Activated naive CD4-positive, alpha-beta T cell (primary cell): ENCODE measurements at places on chromosomes 5 and 9.

DNA sequence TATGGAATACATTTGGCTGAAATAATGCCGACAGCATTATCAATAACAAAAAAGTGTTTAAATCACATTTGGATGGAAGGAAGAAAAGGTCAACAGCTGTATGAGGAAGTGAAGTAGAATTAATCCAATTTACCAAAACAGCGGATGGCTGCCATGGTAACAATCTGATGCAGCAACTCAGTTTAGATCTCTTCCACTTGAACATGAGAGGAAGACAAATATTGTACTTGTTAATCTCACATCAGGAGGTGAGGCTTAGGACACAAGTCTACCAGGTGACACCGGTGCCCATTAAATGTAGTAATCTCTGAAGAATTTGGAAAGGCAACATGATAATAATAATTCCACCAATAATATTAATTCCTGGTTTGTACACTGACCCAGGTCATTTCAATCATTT lies 2.4 kb downstream of the RASEF start:
- DNase-seq = no peak

DNA sequence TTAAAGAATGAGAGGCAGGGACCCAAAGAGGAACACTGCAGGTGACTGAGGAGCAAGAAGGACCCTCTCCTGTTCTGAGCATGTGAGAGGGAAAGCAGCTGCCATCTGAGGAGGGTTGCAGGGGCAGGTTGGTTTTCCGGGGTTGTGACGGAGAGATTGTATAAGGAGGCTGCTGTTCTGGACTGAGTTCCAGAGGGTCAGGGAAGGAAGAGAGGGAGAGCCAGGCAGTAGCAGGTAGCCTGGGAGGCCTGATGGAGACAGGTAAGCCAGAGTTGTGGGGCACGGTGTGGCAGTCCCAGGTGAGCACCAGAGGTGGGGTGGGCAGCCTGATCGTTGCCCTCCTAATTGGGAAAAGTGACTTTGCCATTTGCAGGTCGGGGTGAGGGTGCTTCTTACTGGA lies 9.8 kb downstream of the CCT5 start:
- no peak for DNase-seq

DNA sequence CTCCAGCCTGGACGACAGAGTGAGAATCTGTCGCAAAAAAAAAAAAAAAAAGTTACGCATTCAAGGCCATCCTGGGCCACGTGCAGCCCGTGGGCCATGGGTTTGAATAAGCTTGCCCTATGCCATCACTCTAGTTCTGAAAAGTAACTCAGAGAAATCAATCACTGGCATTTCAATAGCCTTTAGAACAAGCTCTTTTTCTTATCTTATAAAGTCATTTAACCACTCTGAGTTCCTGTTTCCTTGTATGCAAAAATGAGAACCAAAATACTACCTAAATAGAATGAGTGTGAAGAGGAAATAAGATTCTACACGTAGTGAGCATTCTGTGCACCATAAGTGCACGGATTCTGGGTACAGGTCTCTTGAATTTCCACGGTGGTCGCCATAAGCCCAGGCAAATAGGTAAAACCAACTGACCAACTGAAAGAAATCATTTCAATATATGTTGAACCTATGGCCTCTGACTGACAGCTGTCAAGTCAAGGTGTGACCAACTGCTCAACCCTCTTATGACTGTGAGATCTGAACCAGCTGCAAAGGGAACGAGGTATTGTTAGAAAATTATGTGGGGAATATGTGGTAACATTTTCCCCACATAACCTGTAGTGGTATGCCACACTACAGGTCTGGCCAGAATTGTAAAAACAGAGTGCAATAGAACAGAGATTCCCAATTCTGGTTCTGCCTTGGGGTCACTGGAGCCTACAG lies 143.9 kb upstream of the LHFPL2 start:
- no peak for DNase-seq

- no peak for DNase-seq
Measured at GRCh38 chr5:6484899-6485298, 36.2 kb downstream of the UBE2QL1 start.

DNA sequence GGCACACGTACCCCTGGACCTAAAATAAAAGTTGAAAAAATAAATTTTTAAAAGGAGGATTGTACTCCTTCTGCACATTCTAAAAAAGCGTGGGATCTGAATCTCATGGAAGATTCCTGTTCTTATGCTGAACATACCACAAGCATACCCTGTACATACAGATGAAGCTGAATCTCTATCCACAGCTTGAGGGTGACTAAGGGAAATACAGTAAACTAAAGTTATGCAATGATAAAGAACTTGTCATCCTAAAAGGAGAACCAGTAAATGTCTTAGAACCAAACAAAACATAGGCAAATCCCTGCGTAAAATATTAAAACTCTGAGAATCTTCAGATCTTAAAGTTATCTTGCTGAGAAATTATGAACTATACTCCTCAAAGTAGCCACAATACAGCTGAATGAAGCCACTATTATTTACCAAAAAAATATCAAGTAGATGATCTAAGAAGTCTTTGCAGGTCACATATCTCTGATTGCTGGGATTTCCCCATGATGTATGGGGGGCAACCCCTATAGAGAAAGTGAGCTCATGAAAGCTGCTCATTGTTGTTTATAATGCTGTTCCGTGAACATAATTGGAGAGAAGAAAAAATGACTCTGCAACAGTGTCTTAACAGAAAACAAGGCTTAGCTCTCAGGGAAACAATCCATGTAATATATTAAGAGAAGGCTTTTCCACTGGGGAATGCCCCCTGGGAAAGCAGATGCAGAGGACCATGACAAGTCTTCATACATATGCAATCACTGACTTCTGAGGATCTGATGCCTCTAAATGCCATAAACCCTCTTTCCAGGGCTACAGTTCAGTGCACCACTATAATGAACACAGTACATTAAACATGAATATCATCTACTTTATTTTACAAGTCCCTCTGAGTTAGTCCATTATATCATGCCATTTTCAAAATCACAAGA lies 210.1 kb downstream of the EPB41L4A start:
- no peak for DNase-seq

- DNase-seq = no peak
Measured at GRCh38 chr9:109766351-109766750, 13.6 kb upstream of the PALM2AKAP2 start.

GRCh38 chr5:173271419-173271818 lies 36.4 kb upstream of the NKX2-5 start:
- DNase-seq = no peak

DNA sequence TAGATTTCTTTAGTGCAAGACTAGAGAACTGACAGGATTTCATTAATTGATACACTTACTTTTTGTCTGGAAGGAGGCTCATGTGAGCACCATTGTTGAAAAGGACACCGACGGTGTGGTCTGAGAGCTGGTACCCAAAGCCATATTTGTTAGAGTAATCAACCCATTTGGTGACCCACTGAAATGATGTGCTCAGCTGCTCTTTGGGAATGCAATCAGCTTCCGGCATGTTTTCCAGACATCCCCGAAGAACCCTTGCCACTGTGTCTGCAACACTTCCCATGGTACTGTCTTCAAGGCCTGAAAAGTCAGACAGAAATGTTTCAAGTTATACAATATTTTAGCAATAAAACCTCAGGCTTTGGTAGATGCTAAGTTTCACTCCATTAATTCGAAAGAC lies 4.4 kb downstream of the PLK2 start:
- no peak for DNase-seq

GRCh38 chr5:81187885-81188284 lies 45.2 kb upstream of the CKMT2 start:
- no peak for DNase-seq

- no peak for DNase-seq
Measured at GRCh38 chr5:169071-169727, 22.1 kb upstream of the LRRC14B start.

DNA sequence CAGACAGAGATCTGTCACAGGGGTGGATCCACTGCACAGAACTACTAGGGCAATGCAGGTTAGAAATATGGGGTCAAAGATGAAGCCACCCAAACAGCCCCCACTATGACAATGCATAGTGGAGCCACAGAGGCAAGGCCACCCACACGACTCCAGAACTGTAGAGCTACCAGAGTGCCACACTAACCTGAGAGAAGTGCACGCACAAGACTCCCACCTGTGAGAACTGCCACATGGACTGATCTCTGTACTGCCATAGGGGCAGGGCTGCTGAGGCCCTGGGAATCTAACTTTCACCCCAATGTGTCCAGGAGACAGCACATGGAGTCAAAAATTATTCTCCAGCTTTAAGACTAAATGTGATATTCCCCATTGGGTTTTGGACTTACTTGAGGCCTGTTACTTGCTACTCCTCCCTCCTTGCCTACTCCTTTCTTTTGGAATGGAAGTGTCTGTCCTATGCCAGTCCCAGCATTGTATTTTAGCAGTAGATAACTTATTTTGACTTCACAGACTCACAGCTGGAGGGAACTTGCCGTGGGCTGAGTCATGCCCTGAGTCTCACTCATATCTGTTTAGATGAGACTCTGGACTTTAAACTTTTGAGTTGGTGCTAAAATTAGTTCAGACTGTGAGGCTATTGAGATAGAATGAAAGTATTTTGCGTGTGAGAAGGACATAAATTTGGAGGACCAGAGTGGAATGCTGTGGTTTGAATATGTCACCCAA lies 853.3 kb downstream of the MAT2B start:
- DNase-seq = no peak

DNA sequence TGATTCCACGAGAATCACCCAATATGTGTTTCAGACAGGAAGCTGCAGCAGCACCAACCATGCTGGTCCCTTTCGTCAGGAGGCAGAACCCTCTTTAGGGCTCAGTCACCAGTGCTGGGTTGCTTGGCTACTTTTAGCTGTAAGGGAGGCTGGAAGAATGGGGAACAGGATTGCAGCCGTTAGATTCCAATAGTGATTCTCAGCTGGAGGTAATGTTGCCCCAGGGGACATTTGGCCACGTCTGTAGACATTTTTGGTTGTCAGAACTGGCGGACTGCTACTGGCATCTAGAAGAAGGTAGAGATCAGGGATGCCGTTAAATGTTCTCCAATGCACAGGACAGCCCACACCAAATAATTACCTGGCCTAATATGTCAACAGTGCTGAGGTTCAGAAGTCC lies 81.8 kb downstream of the ANKRD33B start:
- DNase-seq = no peak

- DNase-seq = no peak
Measured at GRCh38 chr5:10123254-10123989, 126.3 kb downstream of the ATPSCKMT start.

DNA sequence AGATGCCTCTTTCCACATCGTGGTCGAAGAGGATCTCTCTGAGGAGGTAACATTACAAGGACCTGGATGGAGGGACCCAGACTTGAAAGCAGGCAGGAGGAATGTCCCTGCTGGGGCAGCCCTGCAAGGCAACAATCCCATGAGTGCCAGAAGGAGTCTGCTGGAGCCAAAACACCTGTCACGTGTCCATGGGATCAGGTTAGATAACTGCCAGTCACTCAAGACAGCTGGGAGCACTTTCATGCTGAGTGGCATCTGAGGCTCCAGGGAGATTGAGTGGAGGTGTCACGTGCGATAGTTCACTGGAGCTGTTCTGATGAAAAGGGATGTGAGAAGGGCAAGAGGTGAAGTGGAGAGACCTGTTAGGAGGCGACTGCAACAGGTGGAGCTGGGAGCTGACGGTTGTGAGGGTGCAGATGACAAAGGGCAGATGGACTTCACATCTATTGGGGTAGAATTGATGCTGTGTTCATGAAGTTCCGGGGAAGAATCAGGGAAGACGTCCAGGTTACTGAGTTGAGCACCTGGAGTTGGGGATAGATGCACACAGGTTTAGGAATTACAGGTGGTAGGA lies 68.4 kb downstream of the ICE1 start:
- DNase-seq = no peak

GRCh38 chr5:90134892-90135291 lies 274.7 kb downstream of the CETN3 start:
- no peak for DNase-seq

GRCh38 chr5:73273379-73274050 lies 100.5 kb downstream of the TMEM174 start:
- no peak for DNase-seq

- no peak for DNase-seq
Measured at GRCh38 chr5:138275379-138275782, 960 bp upstream of the GFRA3 start.

DNA sequence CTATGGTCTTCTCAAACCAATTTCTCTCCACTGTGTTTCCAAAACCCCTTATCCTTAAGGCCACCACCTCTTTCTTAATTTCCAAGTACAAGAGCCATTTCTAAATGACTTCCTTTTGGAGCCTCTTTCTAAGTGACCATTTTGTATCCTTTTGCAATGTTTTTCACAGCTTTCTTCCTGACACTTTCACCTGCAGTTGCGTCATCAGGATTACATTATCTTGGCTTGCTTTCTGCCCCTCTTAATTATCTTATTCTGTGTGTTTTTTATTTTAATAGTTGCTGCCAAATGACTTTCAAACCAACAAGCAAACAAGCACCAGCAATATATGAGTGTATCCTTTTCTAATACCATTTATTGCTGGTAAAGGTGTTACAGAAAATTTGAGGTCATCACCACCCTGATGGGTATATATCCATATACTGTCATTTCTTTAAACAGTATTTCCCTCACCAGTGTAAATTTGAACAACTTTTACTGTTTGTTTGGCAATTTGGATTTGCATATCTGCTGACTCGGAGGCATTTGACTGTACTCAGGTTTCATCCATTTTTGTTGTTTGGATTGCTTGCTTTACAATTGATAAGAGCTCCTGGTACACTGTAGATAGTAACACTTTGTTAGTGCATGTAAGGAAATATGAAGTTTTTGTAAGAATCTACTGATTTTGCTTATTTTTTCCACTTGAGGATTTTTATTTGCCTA lies 5.4 kb upstream of the ANXA1 start:
- DNase-seq = no peak

DNA sequence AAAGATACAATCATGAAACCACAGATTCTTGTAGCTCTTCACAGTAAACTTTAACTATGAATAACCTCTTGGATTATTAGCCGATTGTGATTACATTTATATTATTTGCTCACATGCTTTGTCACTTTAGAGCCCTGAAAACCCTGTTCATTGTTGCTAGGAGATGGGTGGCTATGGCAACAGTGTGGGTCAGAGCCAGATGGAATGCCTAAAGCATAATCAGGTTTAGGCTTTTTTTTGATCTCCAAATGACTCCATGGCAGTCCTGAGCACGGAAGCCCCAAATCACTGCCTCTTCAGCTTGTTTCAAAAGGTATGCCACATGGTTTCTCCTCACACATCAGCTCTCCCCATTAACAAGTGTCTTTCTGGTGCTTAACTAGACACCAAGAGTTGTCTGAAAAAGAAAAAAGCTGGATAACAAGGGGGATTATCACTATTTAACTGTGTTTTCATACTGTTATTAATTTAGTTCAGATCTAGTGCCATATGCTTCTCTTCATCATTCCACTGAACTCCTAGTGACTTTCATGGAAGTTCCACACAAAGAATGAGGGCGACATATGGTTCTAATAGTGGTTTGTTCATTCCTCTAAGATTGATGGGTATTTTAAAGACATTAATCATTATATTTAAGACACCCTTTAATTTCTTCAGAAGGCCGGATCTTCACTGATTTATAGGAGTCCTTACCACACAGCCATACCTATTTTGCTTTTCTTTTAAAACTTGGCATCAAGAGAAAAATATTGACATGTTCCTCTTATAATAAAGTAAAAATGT lies 88.8 kb upstream of the PAM start:
- no peak for DNase-seq
